ENCODE measurements at places on chromosomes 3 and 15. TPM values are rescaled to one million over a fixed set of nuclear protein-coding genes. Genes with fewer than 3 reads are reported as not detected.
A peak's percentile ranks its signal among the peaks of the same experiment; 100 is the strongest.

GRCh38 chr3:108295421-108296175, 750 bp upstream of the HHLA2 start:
- peak; percentile 70 for ATAC-seq

DNA sequence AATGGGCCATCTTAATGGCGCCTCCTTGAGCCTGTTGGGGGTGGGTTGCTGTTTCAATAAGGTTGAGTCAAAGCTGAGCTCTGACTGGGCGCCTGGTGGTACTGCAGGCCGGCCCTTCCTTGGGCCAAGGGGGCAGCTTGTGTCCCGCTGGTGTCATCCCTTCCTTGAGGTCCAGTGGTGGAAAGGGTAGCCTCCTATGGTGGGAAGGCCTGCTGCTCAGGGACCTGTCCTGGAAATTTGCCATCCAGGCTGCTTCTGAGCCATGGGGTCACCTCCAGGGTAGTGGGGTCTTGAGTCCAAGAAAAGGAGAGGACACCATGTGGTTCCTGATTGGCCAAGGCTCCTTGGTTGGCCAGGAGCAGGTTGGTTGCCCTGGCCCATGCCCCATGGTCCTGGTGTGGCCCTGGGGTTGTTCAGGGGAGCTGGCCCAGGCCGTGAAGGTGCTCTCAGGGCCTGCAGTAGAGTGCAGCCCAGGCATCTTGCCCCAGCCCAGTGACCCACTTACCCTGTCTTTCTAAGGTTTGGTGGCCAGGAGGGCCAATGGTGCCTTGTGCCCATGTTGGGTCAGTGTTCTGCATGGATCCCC, 188.7 kb downstream of the UBE3A start:
- no peak for ATAC-seq

DNA sequence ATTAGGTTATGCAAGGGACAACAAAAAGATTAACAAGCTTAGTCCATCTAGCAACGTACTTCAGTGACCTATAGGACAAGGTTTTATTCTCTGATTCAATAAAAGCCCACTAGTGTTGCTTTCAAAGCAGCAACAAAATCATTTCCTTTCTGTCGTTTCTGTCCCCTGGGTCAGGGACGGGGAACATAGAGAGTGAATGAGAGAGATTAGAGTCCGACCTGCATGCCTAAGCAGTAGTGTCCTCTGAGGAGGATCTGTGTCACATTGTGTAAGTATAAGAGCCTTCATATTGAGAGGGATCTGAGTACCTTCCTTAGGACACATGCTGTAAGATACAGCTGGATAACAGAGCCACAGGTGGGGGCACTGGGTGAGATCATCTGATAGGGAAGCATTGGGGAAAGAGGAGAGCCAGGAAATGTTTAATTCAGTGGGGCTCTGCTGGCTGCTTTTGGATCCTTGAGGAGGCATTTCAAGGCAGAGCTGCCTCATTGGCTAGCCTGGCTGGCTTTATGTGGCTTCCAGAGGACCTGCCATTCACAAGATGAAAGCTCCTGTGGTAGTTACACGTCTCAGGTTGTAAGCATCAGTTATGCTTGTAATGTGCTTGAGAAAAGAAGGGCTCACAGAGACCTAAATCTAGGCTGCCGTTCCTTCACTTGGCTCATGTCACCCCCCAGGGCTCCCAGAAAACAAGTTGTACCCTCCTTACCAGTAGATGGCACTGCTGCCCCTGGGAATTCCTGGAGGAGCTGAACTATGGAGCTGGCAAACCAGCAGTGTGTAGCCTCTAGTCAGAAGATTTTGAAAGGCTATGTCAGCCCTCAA, 2.7 kb downstream of the TMEM108 start:
- ATAC-seq: peak; percentile 92

RTP3 gene
- total RNA-seq: not detected

DNA sequence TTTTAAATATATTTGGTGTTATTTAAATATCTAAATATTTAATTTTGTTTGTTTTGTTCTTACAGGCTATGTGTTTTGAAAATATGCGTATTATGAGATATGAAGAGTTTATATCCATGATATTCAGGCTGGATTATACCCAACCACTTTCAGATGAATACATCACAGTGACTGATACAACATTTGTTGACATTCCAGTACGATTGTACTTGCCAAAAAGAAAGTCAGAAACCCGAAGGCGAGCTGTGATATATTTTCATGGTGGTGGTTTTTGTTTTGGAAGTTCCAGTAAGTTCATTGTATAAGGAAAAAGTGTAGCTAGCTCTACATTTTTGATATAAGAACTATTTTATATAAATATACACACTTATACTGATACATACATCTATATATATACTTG, 6.9 kb downstream of the AADACL2 start:
- ATAC-seq: no peak

- ATAC-seq: no peak
Observed at GRCh38 chr15:43771816-43772215, 5.0 kb downstream of the ELL3 start.

DNA sequence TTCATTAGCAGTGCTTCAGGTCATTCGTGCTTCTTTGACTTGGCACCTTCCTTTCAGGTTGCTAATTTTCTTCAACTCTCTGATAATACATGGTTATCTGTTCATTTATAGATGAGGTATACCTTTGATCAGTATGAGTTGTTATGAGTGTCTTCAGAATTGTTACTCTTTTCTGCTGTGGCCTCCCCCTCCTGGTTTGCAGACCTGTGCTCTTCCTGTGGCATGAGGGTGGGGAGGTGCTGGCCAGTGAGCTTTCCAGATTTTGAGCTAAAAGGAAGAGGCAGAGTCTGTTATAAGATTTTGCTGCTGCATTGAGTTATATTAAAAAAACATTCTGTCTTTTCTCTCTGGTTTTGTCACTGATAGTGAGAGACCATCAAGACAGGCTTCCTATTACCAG, 30.8 kb upstream of the GOLGA6L9 start:
- no peak for ATAC-seq

SHC4 gene
- total RNA-seq: 4.6 TPM

DNA sequence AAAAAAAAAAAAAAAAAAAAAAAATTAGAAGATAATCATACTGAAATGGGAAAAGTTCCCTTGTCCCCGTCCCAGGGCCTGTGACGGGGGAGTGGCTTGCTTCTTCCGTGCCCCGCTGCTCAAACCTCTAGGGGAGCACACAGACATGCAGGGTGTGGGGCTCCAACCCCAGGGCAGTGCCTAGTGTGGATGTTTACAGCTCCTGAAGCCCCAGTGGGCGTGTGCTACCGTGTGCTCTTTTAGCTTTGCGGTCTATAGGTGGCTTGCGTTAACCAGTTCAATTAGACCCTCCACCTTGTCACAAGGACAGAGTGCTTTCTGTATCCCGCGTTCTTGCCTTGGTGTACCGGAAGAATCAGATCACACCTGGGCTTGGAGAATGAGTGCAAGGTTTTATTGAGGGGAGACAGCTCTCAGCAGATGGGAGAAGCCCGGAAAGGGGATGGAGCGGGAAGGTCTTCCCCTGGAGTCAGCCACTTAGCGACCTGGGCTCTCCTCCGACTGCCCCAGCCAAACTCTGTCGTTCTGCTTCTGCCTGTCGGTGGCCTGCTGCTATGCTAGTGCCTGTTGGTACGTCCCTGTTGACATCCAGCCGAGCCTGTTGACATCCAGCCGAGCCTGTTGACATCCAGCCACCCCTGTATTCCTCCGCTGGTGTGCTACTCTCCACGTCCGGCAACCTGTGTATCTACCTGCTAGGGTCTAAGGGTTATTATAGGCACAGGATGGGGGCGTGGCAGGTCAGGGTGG, 569.8 kb downstream of the VGLL3 start:
- no peak for ATAC-seq

PARP14 gene
- 1.1 TPM for total RNA-seq

NANOGP8 gene
- total RNA-seq: not detected

Measured in motor neuron (in vitro differentiated cells).